ENCODE measurements at places on chromosomes 6 and 20. TPM values are rescaled to one million over a fixed set of nuclear protein-coding genes. Genes with fewer than 3 reads are reported as not detected.

GRCh38 chr6:53813801-53814200 lies 19.0 kb downstream of the LRRC1 start:
- no peak for DNase-seq

DNA sequence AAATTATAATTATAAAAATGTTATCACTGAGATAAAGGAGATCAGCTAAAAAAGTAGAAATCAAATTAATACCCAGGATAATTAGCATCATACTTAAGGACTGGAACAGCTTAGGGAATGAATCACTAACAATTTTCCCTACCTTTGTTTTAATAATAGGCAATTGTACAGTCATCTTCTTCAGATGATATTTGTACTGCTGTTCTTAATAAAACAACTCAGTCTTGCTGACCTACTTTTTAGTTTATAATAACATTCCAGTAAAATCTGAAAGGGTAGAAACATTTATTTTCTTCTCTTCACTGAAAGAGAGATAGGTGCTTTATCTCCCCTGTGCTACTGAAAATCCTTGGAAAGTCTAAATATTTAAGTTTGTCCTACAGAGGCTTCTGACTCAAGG lies 271.2 kb upstream of the THEMIS start:
- no peak for DNase-seq

The SPINT4 gene
- not detected for total RNA-seq

DNA sequence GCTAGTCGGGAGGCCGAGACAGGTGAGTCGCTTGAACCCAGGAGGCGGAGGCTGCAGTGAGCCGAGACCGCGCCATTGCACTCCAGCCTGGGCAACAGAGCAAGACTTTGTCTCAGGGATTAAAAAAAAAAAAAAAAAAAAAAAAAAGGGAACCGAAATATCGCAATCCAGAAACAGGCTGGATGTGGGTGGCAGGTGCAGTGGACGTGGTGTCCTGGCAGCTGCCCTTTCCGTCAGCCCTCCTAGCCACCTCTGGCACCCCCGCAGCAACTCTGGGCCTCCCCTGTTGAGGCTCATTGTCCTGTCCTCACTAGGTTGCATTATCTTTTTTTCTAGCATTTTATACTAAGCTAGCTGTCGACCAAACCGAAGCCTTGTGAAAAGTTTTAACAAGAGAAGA lies 113.5 kb downstream of the DTNBP1 start:
- no peak for DNase-seq

GRCh38 chr6:79145301-79145700 lies 67.2 kb upstream of the PHIP start:
- DNase-seq: no peak

DNA sequence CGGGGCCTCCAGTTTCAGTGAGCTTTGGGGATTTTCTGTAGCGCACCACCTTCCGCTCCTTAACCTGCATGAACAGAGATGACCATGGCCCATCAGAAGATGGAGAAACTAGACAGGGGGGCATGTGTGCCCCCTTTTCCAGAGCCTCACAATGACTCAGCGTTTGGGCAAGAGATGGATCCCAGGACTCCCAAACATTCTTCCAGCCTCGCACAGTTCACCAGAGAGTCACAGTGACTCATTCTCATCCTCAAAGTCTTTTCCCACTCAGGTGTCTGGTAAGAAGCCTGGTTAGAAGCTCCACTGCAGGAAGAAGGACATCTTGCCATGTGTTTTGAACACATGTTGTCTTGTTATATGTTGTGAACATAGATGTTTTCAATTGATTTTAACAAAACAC lies 76.2 kb upstream of the FRMD1 start:
- DNase-seq: no peak

The CDH26 gene
- 0.79 TPM for total RNA-seq
